BE2C (cell line): ENCODE measurements at places on chromosomes 3 and 15.

GRCh38 chr3:171614318-171614921 is 154.2 kb upstream of the TNIK start:
- peak; percentile 11 for DNase-seq

GRCh38 chr3:45642731-45643152 is 46.5 kb upstream of the SACM1L start:
- no peak for DNase-seq

- no peak for DNase-seq
Observed at GRCh38 chr15:52113235-52113634, 660 bp upstream of the BCL2L10 start.

DNA sequence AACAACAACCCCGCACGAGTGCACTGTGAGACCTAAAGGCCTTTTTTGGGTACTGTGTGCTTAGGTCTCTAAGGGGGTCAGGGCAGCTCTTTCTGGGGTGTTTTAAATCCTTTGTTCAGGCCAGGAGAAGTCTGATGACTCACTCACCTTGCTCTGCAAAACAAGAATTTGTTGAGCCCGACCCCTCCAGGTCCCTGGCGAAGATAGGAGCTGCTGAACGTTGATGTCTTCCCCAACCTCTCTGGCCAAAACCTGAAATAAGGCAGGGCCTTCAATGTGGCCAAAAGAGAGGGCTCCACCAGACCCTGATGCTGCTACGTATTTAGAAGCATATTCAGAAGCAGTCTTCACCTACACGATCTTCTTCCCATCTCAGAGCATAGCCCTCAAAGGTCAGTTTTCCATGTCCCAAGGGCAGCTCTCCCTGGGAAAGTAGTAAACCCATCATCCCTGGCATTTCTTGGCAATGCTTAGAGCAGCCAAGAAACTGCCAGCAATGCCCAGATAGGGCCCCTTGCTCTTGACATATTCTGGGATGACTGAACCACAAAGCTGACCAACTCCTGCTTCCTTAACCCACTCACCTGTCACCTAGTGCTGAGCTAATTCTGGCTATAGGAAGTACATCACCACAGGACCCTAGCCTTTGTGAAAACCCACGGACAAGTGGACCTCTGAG is 27.1 kb downstream of the CCDC13 start:
- DNase-seq, result no peak

GRCh38 chr3:61353382-61353781 is 102.1 kb upstream of the FHIT start:
- DNase-seq, result no peak

GRCh38 chr3:166304584-166304983 is 467.4 kb upstream of the BCHE start:
- DNase-seq, result no peak

DNA sequence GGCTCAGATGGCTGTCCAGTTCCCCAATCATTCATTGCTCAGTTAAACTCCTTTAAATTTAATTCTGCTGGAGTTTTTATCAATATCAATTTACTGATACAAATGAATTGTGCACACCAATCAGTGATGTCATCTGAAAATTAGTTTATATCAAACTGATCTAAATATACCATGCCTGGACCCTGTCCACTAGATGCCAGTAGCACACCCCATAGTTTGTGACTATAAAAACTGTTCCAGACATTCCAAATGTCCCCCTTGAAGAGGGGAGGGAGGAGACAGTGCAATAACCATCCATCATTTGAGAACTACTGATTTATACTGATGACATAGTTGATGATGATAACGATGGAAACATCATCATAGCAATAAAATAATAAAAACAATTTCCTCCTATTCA is 232.1 kb downstream of the MAGI1 start:
- no peak for DNase-seq

GRCh38 chr15:98889930-98890695 is 117.5 kb downstream of the PGPEP1L start:
- DNase-seq, result no peak

- DNase-seq, result no peak
Observed at GRCh38 chr15:98684436-98684835, 36.1 kb downstream of the IGF1R start.

- no peak for DNase-seq
Observed at GRCh38 chr15:95887666-95888390, 442.7 kb upstream of the NR2F2 start.

GRCh38 chr3:184715943-184716621 is 4.2 kb upstream of the MAGEF1 start:
- DNase-seq, result no peak

- DNase-seq, result no peak
Observed at GRCh38 chr3:183680061-183680460, 17.5 kb upstream of the YEATS2 start.

DNA sequence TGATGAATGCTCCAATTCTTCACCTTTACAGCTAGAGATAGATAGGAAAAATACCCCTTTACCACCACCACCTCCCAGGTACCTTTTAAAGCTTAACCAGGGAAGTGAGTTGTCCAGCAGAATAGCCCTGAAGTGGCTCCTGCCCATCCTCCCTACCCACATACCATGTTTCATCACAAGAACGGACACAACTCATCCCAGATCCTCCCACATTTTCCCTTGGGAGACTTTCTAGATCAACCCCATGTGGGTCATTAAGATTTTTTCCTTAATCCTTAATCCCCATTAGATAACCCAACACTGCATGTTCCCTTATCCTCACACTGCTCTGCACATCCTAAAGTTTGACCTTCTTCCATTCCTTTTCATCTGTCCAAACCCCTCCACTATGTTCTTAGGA is 69.3 kb downstream of the CHST2 start:
- no peak for DNase-seq

DNA sequence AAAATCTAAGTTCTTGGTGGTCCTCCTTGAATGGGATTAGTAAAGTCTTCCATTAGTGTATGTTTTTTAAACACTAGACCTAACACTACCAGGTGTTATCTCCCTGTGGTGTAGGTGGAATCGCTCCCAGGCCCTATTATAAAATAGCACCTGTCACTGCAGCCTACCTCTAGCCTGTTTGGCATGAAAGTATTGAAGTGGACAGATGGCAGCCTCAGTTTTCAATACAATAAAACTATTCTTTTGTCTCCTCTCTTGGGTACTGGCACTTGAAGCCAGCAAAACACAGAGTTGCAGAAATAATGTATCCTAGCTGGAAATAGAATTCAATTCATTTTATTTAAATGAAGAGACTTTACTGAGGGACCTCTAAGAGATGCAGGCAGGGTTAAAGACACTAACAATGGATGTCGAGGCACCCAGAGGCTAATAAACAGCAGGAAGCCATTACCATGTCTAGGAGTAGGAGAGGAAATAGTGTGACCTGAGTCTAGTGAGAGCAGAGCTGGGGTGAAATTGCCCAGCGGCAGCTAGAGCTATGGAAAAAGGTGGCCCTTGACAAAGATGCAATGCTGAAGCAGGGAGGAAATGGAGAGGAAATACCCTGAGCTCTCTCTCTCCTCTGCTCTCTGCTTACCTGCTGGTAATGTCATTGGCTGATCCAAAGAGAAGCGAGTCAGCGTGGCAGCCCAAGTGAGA is 49.1 kb upstream of the TMEM158 start:
- DNase-seq, result no peak

DNA sequence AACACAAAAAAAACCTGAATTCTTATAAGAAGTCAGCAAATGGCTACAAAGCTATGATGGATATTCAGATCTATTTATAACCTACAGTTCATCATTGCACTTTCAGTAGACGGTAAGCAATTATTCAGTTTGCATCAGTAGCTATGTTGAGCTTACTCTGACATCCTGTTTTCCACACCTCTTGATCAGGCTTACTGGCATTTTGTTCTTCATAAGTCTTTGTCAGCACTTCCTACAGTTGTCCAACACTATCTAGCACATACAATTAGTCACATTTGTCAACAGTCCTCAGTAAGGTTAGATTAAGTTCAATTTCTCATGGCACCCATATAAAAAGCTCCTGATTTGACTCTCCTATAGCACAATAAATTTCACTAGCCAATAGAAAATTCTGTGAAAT is 71.2 kb upstream of the ST3GAL6 start:
- no peak for DNase-seq

DNA sequence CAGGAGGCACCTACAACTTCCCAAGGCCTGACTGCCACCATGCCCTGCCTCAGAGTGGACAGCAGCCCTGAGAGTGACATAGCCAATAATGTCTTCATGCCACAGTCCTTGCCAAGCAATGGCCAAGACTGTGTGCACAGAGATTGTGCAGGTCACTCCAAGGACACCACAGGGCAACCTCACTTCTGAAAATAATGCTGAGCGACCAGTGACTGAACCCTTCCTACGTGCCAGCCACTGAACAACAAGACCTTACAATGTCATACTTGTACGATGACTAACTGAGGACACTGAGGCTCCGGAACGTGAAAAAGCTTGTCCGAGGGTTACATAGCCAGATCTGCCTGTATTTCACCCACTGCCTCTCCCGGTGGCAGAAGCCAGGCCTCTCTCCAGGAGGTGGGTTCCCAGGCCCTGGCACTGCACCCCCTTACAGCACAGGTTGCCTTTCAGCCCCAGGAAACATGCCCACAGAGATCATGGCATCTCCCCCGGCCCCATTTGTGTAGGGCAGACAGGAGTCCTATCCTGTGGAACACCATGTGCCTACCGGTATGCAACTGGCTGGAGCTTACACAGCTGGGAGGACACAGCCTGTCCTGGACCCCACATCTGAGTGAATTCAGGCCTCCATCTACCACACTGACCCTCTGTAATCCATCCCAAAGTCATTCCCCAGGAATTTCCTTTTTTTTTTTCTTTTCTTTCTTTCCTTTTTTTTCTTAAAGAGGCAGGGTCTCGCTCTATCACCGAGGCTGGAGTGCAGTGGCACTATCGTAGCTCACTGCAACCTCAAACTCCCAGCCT is 72.3 kb downstream of the SLC12A8 start:
- DNase-seq, result no peak

GRCh38 chr3:95721938-95722337 is 1092.5 kb upstream of the EPHA6 start:
- DNase-seq, result no peak

DNA sequence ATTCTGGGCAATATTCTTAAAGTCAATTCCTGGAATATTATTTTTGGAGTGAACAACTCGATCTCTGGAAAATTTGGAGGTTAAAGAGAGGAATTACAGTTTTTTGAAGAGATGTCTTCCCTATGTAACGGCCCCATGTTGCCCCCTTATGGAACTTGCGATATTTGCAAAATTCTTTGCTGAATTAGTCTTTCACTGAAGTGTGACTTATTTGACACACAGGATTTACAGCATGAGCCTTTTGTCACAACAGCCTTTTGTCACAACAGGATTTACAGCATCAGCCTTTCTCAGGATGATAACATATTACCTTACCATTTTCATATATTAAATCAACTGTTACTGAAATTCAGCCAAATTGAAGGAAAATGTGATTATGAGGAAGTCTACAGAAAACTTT is 37.8 kb upstream of the SPTSSB start:
- DNase-seq, result peak; percentile 49

DNA sequence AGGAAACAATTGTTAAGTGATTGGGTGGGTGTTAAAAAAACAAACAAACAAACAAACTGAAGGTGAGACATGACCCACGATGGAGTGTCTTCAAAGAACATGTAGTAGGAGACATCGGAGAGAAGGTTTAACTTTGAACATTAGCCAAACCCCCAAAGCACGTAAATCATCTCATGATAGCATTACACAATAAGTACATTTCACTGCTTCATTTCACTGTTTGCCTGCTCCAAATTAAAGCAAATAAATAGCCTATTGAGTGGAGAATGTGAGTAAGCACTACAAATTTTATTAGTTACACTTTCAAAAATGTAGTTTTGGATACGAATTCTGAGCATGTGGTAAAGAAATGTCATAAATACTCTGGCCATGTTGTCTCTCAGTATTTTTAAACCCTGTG is 287.0 kb downstream of the SI start:
- no peak for DNase-seq

DNA sequence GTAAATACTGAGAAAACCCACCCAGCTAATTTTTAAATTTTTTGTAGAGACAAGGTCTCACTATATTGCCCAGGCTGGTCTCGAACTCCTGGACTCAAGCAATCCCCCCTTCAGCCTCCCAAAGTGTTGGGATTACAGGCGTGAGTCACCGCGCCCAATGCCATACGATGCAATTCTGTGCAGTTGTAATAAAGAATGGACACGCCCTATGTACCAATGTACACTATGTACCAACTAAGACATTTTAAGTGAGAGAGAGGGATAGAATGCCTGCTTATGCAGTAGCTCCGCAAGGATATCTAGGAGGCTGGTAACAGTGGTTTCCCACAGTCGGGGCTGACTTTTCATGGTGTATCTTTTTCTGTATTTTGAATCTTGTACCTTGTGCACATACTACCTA is 14.6 kb downstream of the ZNF710 start:
- DNase-seq, result no peak

GRCh38 chr3:43692971-43693370 is 2.2 kb downstream of the ABHD5 start:
- DNase-seq, result no peak

- DNase-seq, result no peak
Observed at GRCh38 chr15:71273731-71274447, 158.6 kb downstream of the THSD4 start.

DNA sequence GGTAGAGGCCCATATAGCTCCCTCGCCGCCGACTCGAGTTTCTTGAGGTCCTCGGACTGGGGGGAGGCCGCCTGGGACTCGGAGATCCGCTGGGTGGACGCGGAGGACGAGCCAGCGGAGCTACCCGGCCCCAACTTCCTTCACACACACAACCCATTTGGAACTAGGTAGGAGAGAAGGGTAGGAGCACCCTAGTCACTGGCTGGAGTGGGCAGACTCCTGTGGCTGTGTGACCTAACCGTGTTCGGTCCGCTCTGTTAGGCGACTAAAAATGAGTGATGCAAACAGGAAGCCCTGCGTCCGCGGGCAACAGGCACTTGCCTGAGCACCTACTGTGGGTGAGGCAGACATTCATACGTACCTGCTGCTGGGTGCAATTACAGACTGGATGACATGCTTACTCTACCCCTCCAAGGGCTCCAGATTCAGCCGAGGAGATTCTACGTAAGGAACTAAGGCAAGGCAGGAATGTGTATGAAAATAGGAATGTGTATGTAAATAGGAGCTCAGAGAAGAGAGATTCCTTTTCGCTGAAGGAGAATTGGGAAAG is 4.6 kb upstream of the SIN3A start:
- no peak for DNase-seq

DNA sequence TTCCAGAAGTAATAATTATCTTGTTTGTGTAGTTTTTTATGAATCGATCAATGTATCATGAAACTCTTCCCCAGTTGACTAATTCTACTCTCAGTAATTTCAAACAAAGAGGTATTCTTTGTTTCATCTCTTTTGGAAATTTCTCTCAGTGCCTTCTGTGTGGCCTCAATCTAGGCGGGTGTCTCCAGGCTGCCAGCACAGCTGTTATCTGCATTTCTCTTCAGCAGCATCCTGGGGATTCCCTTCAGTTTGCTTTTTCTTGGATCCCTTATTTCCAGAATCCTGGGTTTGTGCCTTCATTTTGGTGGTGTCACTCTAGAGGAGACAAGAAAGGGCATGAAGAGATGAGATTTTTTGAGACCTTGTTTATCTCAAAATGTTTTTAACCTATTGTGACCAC is 22.7 kb downstream of the NIPA2 start:
- DNase-seq, result no peak

- DNase-seq, result no peak
Observed at GRCh38 chr3:162366166-162366766, 869.7 kb downstream of the OTOL1 start.
